ENCODE measurements at places on chromosomes 4 and X.

DNA sequence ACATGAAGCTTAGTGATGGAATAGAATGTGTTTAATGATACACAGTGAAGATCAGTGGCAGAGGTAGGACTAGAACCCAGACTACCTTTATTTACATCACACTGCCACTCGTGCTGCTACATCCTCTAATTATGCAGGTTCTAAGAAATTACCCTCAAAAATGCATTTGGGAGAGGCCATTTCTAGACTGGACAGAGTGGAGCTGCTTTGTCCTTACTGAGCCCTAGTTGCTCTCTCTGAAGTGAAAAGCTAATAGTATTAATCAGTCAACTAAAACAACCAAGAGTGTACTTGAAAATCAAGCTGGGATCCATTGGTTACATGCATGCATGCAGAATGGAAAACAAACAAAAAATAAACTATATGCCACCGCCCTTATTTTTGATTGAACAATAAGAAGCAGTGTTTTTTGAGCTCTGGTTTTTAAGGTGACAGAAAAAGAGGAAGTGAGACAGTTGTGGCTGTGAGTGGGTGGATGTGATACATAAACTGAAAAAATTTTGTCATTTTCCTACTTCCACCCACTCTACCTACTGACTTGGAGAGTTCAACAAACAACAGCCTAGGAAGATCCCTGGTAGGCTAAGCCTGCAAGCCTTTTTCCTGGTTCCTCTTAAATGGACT, 6.8 kb upstream of the VSIG4 start:
- no peak for DNase-seq

- no peak for DNase-seq
Measured at GRCh38 chrX:94435799-94436198, 761.8 kb downstream of the FAM133A start.

GRCh38 chrX:133850399-133850798, 135.0 kb downstream of the GPC3 start:
- no peak for DNase-seq

DNA sequence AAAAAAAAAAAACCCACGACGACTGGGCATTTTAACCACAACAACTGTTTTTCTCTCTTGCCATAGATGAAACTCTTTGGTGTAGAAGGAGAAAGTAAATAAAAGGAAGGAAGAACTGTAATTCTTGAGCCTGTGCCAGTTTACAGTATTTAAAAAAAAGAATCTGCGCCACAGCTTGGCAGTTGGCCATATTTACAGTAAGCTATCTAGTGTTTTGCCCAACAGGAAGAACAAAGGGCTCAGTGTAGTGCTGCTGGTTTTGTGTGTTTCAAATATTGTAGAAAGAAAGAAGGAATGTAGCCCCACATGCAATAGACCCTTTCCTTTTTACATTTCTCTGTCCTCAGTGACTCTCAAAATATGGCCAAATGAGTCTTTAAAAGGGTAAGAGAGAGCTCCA, 66.1 kb downstream of the NR3C2 start:
- peak; percentile 9 for DNase-seq

GRCh38 chr4:61299316-61299715, 99.2 kb downstream of the ADGRL3 start:
- no peak for DNase-seq

DNA sequence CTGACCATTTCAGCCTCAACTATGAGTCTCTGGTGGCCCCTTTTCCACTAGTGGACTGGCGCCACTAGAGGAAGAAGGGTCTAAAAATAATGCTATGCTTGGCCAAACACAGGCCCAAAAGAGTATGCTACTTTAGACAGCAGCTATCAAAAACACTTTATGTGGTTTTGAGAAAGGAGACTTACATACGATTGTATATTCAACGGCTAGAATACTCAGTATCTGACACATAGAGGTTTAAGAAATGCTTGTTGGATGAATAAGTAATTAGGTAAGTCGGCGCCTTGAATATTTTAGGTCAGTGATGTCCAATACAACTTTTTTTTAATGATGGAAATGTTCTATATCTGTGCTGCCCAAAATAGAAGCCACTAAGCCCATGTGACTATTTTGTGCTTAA, 25.7 kb upstream of the TMPRSS11A start:
- DNase-seq, result no peak

GRCh38 chr4:105461221-105461620, 12.6 kb downstream of the PPA2 start:
- no peak for DNase-seq

- DNase-seq, result no peak
Measured at GRCh38 chrX:1743663-1744062, 128.8 kb downstream of the ASMT start.

DNA sequence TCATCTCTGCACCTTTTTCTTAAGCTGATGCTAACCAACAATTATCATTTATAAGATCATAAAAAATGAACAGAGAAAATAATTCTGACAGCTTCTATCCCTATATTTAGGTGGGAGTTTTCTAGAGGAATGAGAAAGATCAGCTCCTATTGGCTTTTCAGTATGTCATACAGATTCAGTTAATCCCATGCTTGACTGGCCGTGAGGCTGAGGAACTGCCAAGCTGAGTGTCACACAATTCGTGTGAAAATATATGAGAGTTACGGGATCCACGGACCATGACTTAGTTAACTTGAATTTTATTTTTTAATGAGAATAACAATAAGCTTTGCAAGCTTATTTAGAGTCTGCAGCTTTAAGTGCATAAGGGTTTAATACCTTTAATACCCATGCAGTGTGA, 37.5 kb downstream of the PHEX start:
- DNase-seq, result no peak

- DNase-seq, result no peak
Measured at GRCh38 chr4:102497986-102498385, 3.2 kb upstream of the NFKB1 start.

DNA sequence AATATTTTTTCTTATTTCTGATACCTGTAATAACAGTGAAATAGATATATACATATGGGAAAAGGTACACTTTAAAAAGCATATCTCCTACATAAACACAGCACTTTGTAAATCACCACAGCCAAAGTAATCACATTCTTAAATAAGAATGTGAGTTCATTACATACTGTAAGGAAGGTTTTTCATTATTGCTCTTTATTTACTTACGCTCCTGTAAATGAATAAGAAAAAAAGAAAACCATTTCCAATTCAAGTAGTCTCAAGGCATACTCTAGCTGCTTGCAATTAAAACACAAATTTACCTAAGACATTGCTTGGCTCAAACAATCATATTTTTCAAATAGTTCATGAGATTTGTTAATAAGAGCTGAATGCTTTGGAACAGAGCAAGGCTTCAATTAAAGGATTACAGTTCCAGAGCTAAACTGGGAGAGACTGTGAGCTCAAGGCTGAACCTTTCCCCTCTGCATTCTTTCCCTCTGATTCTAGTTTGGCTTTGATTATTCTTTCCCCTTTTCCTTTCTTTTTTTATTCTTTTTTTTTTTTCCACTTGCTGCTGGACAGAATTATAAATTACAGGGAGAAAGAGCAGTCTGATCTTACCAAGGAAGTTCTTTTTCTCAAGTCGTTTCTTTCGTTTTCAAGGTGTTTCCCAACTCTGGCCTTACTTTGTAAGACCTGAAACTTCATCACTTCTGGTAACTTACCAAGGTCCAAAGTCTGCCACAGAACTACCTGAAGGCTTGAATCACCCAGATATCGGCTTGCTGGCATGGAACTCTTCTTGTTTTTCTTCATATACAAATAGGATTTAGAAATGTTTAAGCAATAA, 278.3 kb downstream of the INPP4B start:
- DNase-seq, result no peak

DNA sequence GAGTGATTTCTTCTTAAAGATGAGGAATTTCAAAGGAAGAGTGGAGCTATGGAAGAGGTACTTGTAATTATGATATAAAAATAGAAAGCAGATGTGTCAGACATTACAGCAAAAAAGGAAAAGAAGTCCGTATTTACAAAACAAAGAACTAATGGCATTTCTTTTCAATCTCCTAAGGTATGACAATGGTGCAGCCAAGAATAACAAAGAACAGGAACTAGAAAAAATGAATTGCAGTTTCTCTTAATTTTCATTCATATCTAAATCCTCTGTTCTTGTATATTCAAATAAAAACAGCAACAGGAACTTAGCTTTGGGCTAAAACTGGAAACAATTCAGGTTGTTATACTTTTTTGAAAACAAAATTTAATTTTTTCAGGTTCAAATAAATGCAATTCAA, 105.1 kb downstream of the SPRY1 start:
- DNase-seq, result no peak

DNA sequence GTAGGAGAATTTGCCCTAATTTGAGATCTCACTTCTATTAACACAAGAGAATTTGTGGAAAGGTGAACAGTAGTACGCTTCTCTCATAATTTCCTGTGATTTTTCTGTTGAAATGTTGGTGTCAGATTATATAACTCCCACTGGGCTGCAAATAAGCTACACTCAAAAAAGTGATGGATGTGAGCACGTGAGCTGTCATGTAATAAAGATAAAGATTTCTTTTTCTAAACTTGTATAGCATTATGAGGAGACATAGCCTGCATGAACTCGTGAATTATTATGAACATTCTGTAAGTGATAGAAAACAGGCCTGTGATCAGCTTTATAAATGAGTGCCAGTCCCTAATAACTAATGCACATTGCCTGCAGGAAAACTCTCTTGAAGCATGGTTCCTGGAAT, 356.6 kb upstream of the ACTRT1 start:
- DNase-seq, result no peak

GRCh38 chrX:153474718-153475117, 4.3 kb upstream of the HAUS7 start:
- DNase-seq, result peak; percentile 42

DNA sequence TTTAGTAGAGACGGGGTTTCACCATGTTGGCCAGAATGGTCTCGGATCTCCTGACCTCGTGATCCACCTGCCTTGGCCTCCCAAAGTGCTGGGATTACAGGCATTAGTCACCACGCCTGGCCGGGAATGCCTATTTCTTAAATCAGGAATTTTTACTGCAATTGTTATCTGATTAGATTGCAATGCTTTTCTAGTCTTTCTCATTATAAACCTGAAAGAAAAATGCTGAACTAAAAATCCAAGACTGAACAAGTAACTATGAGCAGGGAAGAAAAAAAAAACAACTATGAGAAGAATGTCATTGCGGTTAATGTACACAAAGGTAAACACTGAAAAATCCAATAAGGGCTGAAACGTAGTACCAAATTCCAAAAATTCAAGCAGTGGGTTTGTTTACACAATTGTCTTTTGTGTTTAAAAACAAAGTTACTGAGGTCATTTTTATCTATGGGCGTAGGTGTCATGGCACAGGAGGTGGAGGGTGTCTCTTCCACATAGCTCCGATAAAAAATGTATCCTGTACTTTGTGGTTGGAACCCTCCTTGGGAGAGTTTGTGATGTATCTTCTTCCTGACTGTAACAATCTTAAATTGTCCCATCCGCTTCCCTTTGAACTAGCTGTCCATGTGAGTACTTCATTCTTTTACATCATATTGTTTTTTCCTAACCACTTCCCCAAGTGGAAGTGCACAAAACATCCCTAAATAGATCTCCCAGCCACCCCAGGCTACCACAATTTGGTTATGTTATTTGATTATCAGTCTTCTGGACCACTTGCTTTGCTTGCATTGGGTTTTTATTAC, 11.1 kb upstream of the TMEM156 start:
- DNase-seq, result no peak
